ENCODE measurements at places on chromosomes 6 and 20.

DNA sequence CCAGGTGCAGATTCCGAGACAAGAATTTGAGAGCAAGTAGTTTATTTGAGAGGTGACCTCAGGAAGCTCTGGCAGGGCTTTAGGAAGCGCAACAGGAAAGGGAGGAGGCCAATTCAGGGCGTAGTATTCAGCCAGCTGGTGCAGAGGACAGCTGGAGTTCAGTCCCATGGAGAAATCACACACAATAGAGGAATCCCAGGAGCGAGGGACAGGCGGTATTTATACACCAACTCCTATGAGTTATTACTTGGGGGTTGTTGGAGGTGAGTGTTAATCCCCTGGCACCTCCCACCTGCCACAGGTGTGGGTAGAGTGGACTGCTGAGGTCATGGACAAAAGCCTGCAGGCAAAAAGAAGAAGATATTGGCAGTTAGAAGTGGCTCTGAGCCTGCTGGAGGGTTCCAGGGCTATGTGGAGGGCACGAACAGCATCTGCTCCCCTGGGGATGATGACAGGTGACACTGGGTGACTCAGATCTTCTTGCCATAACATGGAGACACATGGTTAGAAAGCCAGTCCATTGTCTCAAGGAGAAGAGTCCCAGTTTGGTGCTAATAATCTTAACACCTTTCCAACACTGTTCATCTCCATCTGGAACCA lies 13.9 kb upstream of the SULF2 start:
- DNase-seq: no peak

DNA sequence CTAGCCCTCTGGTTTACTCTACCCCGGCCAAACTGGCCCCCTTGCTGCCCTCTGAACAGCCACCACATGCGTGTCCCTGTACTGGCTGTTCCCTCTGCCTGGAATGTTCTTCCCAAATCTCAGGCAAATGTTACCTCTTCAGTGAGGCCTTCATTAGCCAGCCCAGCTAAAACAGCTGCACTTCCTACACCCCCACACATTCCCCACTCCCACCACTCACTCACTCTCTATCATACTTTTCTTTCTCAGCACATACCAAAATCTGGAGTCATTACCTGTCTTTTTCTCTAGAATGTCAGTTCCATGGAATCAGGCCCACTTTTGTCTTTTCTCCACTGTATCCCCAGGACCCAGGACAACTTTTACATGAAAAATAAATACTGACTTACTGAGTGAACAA lies 401.2 kb upstream of the SULF2 start:
- no peak for DNase-seq

DNA sequence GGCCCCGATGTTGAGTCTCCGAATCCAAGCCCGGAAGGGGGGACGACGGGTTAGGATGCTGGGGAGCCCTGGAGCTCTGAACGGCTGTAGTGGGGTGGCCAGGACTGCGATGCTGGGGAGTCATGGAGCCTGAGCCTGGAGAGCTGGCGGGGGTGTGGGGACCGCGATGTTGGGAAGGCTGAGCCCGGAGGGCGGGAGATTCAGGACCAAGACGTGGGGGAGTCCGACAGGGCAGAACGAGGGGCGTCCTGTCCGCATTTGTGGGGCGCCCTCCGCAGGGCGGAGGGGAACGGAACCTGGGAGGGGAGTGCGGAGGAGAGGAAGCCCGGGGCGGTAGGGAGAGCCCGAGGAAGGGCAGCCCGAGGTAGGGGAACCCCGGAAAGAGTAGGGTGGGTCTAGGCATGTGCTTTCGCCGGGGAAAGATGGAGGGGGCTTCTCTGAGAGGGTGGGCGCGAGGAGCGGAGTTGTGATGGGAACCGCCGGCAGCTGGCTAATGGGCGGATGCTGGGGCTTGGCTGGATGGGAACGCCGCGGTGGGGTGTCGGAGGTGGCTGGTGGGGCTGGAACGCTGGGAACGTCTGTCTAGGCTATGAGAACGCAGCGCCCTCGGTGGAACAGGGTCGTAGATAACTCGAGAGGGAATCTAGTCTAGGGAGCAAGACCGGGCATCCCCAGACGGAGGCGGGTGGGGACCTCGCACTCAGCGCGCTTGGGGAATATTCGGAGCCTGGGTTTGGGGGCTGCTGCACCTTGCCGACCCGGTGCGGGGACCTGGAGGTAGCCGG lies 684 bp downstream of the PAQR8 start:
- no peak for DNase-seq

GRCh38 chr20:31604567-31605030 lies 490 bp upstream of the ID1 start:
- DNase-seq: no peak

Measured in fibroblast of villous mesenchyme (primary cell).